ENCODE measurements at places on chromosomes 3 and 15. TPM values are rescaled to one million over a fixed set of nuclear protein-coding genes. Genes with fewer than 3 reads are reported as not detected.

TIMP4 gene
- total RNA-seq = not detected

GRCh38 chr3:178480274-178480673, 56.0 kb upstream of the KCNMB2 start:
- H3K27ac ChIP-seq = no peak overlapping the region
- H3K4me1 ChIP-seq = peaks cover 10% of the 10 kb centered on the region
- H3K27me3 ChIP-seq = no peaks in the 10 kb centered on the region
- no peak for DNase-seq
- no peak overlapping the region for H3K4me3 ChIP-seq

- H3K4me1 ChIP-seq = peaks cover 4% of the 10 kb centered on the region
- H3K4me3 ChIP-seq = no peak overlapping the region
- DNase-seq = no peak
- peaks cover 8% of the 10 kb centered on the region for H3K27me3 ChIP-seq
- H3K27ac ChIP-seq = no peak overlapping the region
Measured at GRCh38 chr3:133925960-133926735, 30.5 kb upstream of the RAB6B start.

- no peak overlapping the region for H3K27ac ChIP-seq
- DNase-seq = no peak
- no peak overlapping the region for H3K4me3 ChIP-seq
- no peaks in the 10 kb centered on the region for H3K27me3 ChIP-seq
Measured at GRCh38 chr3:125005676-125006075, 50.1 kb downstream of the HEG1 start.

GRCh38 chr3:138854940-138855339, 20.2 kb upstream of the PIK3CB start:
- H3K4me1 ChIP-seq = no peaks in the 10 kb centered on the region
- no peak overlapping the region for H3K27ac ChIP-seq
- no peak overlapping the region for H3K4me3 ChIP-seq
- H3K36me3 ChIP-seq = peaks cover 4% of the 10 kb centered on the region
- peaks cover 1% of the 10 kb centered on the region for H3K27me3 ChIP-seq

GRCh38 chr3:127677541-127678314, 5.0 kb downstream of the ABTB1 start:
- peaks cover 7% of the 10 kb centered on the region for H3K4me1 ChIP-seq
- no peak for DNase-seq
- no peaks in the 10 kb centered on the region for H3K36me3 ChIP-seq
- peaks cover 18% of the 10 kb centered on the region for H3K27me3 ChIP-seq
- H3K4me3 ChIP-seq = no peak overlapping the region

GRCh38 chr3:11928381-11928780, 75.8 kb upstream of the SYN2 start:
- H3K4me1 ChIP-seq = peaks cover 6% of the 10 kb centered on the region
- H3K36me3 ChIP-seq = no peaks in the 10 kb centered on the region
- no peak overlapping the region for H3K27ac ChIP-seq
- no peak for DNase-seq
- H3K27me3 ChIP-seq = no peaks in the 10 kb centered on the region
- no peak overlapping the region for H3K4me3 ChIP-seq

DNA sequence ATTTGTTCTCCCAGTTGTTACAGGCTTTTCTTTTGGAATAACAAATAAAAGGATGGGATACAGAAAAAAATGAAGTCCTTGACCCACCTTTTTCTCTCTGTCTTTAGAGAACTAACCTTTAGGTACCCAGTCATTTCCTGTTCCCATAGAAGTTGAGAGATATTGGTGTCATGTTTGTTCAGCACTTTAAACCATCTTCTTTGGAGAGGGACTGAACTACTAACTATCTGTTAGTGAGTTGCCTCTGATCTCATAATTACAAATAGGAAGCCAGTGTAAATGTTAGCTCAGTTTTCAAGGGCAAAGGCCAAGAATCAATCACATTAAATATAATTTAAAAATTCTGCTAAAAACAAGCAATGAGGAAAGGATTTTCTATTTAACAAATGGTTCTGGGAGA, 72.9 kb upstream of the DCBLD2 start:
- H3K27ac ChIP-seq = no peak overlapping the region
- no peak for DNase-seq
- no peak overlapping the region for H3K4me3 ChIP-seq
- H3K27me3 ChIP-seq = no peaks in the 10 kb centered on the region

ATRIP gene
- total RNA-seq = 15.8 TPM

SV2B gene
- 7.1 TPM for total RNA-seq

CLPX gene
- total RNA-seq = 28.6 TPM

DNA sequence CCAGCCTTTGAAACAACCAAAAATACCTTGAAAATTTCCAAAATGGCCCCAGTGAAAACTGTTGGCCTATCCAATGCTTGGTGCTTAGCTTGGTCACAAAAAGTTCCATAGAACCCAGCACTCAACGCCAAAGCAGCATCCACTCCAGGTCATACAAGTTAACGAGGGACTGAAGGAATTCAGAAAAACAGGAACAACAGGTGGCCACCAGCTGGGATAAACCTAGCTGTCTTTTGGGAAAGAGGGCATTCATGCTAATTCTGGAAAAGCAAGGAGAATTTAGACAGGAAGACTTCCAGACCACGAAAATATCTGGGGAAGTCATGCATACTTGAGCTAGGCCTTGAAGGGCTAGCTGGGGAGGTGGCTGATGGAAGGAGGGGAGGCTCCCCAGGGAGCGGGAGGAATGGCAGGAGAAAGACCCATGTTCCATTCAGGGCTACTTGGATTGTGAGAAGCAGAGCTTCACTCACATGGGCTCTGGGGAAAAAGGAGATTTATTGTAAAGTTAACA, 28.6 kb downstream of the COLQ start:
- H3K27me3 ChIP-seq = no peaks in the 10 kb centered on the region
- no peak overlapping the region for H3K4me3 ChIP-seq
- no peak overlapping the region for H3K27ac ChIP-seq
- no peaks in the 10 kb centered on the region for H3K36me3 ChIP-seq
- no peaks in the 10 kb centered on the region for H3K4me1 ChIP-seq
- no peak for DNase-seq

- H3K4me3 ChIP-seq = no peak overlapping the region
- no peak overlapping the region for H3K27ac ChIP-seq
- peaks cover 12% of the 10 kb centered on the region for H3K4me1 ChIP-seq
Measured at GRCh38 chr3:160540551-160540950, 24.8 kb downstream of the KPNA4 start.

DNAJC19 gene
- 30.3 TPM for total RNA-seq

SELENOS gene
- 46.9 TPM for total RNA-seq

GRCh38 chr3:49500732-49501609, 30.9 kb downstream of the DAG1 start:
- H3K4me3 ChIP-seq = no peak overlapping the region
- DNase-seq = no peak
- no peaks in the 10 kb centered on the region for H3K27me3 ChIP-seq
- H3K27ac ChIP-seq = no peak overlapping the region

DNA sequence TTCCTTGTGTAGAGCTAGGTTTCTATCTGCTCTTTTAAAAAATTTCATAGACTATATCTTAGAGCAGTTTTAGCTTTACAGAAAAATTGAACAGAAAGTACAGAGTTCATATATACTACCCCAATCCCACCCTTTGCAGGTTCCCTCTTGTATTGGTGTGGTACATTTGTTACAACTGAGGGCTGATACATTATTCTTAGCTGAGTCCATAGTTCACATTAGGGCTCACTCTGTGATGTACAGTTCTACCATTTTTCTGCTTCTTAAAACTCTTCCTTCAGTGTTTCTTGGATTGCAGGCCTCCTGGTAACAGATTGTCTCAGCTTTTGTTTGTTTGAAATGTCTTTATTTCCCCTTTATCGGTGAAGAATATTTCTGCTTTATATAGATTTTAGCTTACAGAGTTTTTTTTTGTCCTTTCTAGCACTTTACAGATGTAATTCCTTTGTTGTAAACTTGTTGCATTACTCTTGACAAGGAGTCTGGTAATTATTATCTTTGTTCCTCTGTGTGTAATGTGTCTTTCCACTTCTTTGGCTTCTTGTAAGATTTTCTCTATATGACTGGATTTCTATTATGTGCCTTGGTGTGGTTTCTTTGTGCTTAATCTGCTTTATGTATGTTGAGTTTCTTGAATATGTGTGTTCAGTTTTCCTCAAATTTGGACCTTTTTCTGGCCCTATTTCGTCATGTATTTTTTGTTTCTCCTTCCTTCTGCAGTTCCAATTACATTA, 25.3 kb downstream of the MEF2A start:
- H3K36me3 ChIP-seq = peaks cover 4% of the 10 kb centered on the region
- H3K4me1 ChIP-seq = peaks cover 21% of the 10 kb centered on the region
- peaks cover 4% of the 10 kb centered on the region for H3K27me3 ChIP-seq
- no peak overlapping the region for H3K27ac ChIP-seq
- no peak for DNase-seq

DNA sequence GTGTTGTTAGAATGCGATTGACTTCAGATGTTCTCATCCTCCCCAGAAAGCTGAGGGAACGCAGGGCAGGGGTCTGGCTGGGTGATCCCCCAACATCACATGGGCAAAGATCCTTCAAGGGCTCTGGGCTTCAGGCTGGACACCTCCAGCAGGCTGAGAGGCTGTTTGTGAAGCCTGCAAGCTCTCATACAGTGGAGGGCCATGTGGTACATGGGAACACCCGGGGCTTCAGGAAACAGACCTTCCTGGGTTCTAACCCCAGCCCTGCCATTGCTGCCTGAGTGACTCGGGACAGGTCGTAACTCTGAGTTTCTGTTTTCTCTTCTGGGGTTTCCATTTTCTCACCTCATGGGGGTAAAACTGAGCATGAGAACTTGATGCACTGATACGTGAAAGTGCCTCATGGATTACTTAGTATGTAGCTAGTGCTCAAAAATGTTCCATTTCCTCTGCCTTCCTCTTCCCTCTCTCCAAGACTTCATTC, 81.2 kb downstream of the TLE3 start:
- H3K4me3 ChIP-seq = peak overlapping the region; percentile 74
- peak overlapping the region; percentile 50 for H3K27ac ChIP-seq
- peaks cover 32% of the 10 kb centered on the region for H3K4me1 ChIP-seq
- no peak for DNase-seq
- H3K36me3 ChIP-seq = peaks cover 9% of the 10 kb centered on the region
- H3K27me3 ChIP-seq = peaks cover 6% of the 10 kb centered on the region

DNA sequence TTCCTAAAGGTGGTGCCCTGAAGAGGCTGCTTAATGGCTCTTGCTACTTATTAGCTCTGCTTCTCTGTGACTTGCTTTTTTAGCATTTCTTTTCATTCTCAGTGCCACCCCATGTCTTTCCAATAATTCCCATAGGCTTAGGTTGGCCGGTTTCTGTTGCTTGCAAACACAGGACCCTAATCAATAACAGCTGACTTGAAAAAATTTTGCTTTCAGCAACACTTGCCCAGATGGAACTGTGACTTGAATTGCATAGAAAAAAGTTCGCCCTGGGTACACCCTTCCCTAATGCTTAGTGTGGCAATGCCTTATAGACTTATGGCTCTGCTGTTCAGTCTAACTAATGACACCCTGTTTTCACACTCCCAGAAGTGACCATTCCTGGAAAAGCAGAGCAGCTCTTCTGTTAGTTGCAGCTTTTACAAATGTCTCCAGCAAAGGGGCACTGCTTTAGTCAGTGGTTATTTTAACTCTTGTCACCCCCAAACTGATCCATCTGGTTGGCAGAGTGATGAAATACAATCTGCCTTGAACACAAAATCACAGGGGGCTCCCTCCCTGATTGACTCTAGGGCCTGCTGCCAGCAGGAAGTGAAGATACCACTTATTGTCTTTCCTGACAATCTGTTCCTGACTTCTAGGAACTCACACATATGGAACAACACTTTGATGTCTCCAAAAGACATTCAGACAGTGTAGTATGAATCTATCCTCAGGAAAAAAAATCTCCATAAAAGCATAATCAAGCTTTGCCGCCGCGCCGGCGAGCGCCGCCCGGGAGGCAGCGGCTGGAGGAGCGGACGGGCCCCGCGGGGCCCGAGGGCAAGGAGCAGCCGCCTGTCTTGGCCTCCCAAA, 9.7 kb upstream of the SLMAP start:
- no peak for DNase-seq
- H3K36me3 ChIP-seq = no peaks in the 10 kb centered on the region
- H3K4me1 ChIP-seq = peaks cover 1% of the 10 kb centered on the region
- H3K27ac ChIP-seq = no peak overlapping the region

- DNase-seq = no peak
- H3K36me3 ChIP-seq = no peaks in the 10 kb centered on the region
- no peak overlapping the region for H3K4me3 ChIP-seq
- no peaks in the 10 kb centered on the region for H3K27me3 ChIP-seq
- H3K27ac ChIP-seq = no peak overlapping the region
Measured at GRCh38 chr3:177345049-177345972, 148.0 kb upstream of the TBL1XR1 start.

GRCh38 chr3:137542049-137542448, 222.1 kb upstream of the SOX14 start:
- H3K36me3 ChIP-seq = peaks cover 17% of the 10 kb centered on the region
- H3K4me1 ChIP-seq = no peaks in the 10 kb centered on the region
- H3K4me3 ChIP-seq = no peak overlapping the region
- DNase-seq = no peak
- no peak overlapping the region for H3K27ac ChIP-seq

GRCh38 chr15:100439514-100439913, 89.2 kb downstream of the CERS3 start:
- peaks cover 9% of the 10 kb centered on the region for H3K36me3 ChIP-seq
- H3K27me3 ChIP-seq = peaks cover 1% of the 10 kb centered on the region
- no peak for DNase-seq
- H3K27ac ChIP-seq = no peak overlapping the region

GRCh38 chr3:33441225-33441976, 1.2 kb upstream of the UBP1 start:
- no peaks in the 10 kb centered on the region for H3K36me3 ChIP-seq
- H3K27ac ChIP-seq = peak overlapping the region; percentile 100
- peak; percentile 52 for DNase-seq
- H3K4me3 ChIP-seq = peak overlapping the region; percentile 100
- H3K27me3 ChIP-seq = peaks cover 10% of the 10 kb centered on the region

KBTBD13 gene
- total RNA-seq = not detected

XPC gene
- total RNA-seq = 39.5 TPM

DNA sequence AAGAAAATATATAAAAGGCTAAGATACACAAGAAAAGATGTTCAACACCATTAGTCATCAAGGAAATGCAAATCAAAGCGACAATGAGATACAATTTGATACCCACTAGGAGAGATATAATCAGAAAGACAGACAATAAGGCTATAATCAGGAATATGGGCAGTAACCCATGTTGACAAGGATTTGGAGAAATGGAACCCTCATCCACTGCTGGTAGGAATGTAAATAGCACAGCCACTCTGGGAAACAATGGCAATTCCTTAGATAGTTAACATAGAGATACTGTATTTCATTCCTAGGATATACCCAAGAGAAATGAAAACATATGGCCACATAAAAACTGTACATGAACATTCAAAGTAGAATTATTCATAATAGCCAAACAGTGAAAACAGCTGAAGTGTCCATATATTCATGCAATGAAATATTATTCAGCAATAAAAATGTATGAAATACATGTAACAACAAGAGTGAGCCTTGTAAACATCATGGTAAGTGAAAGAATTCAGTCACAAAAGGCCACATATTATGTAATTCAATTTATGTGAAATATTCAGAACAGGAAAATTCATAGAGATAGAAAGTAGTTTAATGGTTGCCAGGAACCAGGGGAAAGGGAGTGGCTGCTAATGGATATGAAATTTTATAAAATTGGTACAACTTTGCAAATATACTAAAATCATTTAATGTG, 18.2 kb upstream of the COL8A1 start:
- H3K4me1 ChIP-seq = no peaks in the 10 kb centered on the region
- H3K4me3 ChIP-seq = no peak overlapping the region
- H3K27me3 ChIP-seq = peaks cover 2% of the 10 kb centered on the region
- DNase-seq = no peak

SPESP1 gene
- not detected for total RNA-seq

- no peaks in the 10 kb centered on the region for H3K36me3 ChIP-seq
- DNase-seq = no peak
- no peaks in the 10 kb centered on the region for H3K27me3 ChIP-seq
- peaks cover 13% of the 10 kb centered on the region for H3K4me1 ChIP-seq
Measured at GRCh38 chr15:99343208-99343607, 91.9 kb downstream of the LRRC28 start.

AMOTL2 gene
- 38.1 TPM for total RNA-seq

CCDC39 gene
- not detected for total RNA-seq

SCAANT1 gene
- not detected for total RNA-seq

STX19 gene
- not detected for total RNA-seq

Data from glutamatergic neuron (in vitro differentiated cells).